ENCODE measurements at places on chromosomes 11 and 22.

- DNase-seq = no peak
Observed at GRCh38 chr22:24436553-24436952, 9.2 kb downstream of the ADORA2A start.

GRCh38 chr22:43377548-43377895 is 34.3 kb upstream of the MPPED1 start:
- DNase-seq = no peak

DNA sequence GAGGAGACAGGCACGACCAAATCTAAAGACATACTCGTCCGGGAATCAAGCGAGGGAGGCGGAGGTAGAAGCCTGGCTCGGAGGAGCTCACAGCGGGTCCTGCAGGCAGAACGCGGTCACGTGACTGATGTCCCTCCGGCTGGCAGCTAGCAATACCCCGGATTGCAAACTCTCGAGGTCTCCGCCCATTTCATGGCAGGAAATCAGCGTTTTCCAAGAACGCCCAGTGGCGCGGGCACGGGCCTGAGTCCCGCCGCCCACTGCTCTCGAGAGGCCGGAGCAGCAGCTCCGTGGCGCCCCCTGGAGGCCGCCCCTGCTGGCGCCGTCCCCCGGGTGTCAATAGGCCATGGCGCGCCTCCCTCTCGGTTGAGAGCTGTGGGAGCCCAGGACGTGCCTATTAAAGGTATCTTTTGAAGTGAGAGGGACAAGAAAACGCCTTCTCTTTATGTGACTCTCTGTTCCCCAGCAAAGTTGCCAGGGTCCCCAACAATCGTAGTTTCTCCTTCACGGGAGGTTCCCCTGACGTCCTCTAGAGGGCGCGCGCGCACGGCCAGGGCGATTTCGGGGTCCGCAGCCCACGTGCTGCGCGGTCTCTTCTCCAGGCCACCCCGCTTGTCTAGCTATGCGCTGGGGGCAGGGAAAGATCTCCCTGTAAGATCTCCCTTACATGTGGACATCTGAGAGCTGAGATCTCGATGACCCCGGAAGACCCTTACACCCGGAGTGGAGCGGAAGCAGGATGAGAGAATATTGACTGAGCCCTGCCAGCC is 37.3 kb upstream of the RBFOX2 start:
- peak; percentile 76 for DNase-seq

DNA sequence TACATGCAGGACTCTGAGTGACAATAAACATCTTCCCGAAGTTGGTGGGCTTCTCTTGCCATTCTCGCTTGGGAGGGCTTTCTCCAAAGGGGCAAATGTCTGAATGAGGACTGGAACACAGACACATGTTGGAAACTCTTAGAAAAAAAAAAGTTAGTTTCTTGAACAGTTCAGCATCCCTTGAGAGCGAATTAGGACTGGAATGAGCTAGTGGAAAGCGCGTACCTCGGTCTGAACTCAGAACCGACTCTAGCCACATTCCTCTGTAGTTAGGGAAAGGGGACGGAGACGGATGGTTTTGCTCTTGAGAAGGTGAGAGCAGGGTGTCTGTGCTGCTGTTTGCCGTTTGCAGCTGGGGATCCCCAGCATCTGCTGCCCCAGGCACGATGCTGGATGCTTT is 517.3 kb downstream of the TBC1D22A start:
- no peak for DNase-seq

GRCh38 chr11:93814966-93815633 is 31.0 kb downstream of the MED17 start:
- DNase-seq = no peak

- DNase-seq = no peak
Observed at GRCh38 chr11:102920118-102920684, 35.3 kb downstream of the MMP13 start.

- DNase-seq = no peak
Observed at GRCh38 chr11:25536289-25536688, 795.6 kb upstream of the ANO3 start.

DNA sequence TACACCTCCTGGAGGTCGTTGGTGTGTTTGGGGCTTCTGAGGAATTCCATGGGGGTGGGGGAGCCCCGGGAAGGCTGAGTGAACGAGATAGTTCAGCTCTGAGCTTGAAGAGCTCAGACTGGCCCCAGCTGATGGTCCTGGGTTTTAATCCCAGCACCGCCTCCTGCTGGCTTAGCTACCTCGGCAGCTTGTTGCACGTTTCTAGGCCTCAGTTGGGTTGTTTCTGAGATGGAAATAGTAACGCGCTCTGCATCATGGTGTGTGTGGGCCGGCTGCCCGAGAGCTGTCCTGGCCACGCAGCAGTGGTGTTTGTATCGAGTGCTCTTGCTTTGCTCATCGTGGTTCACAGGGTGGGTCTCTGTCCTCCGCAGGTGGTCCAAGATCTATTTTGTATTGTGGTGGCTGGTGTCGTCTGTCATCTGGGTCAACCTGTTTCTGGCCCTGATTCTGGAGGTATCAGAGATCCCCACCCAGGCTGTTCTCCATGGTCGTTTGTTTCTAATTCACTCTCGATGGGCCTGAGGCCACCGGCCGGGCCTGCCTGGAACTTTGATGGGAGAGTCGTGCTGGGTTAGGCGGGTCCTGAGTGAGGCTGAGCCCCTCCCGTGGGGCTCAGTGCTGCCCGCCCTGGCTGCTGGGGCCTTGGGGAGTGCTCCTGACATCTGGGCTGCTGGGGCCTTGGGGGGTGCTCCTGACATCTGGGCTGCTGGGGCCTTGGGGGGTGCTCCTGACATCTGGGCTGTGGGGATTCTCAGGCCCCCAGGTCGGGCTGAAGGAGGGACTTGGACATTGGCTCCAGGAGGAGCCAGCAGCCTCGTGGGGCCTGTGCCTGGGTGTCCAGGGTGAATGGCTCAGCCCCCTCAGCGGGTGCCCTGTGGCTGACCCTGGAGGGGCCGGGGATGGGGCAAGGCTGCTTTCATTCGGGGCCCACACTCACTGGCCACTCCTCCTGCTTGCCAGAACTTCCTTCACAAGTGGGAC is 37.7 kb downstream of the TPCN2 start:
- DNase-seq = no peak

DNA sequence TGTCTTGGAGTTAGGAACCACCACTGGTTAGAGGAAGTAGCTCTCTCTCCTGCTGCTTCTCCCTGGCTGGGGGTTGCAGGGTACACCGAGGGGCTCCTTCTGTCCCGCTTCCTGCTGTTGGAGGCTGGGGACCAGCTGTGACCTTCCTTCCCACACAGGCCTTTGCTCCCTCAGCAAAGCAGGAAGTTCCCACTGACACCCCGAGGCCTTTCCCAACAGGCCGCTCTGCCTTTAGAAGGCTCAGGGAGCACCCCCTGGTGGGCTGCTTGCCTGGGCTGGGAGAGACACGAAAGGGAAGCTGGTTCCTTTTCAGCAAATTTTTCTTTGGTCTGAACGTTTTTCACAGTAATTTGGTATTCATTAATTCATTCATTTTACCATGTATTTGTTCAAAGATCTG is 527.9 kb upstream of the B3GAT1 start:
- DNase-seq = no peak

- no peak for DNase-seq
Observed at GRCh38 chr11:12237381-12237784, 127.0 kb downstream of the MICAL2 start.

GRCh38 chr11:68541116-68541515 is 80.6 kb downstream of the PPP6R3 start:
- DNase-seq = no peak

- no peak for DNase-seq
Observed at GRCh38 chr11:118240999-118241763, 11.0 kb downstream of the MPZL3 start.

DNA sequence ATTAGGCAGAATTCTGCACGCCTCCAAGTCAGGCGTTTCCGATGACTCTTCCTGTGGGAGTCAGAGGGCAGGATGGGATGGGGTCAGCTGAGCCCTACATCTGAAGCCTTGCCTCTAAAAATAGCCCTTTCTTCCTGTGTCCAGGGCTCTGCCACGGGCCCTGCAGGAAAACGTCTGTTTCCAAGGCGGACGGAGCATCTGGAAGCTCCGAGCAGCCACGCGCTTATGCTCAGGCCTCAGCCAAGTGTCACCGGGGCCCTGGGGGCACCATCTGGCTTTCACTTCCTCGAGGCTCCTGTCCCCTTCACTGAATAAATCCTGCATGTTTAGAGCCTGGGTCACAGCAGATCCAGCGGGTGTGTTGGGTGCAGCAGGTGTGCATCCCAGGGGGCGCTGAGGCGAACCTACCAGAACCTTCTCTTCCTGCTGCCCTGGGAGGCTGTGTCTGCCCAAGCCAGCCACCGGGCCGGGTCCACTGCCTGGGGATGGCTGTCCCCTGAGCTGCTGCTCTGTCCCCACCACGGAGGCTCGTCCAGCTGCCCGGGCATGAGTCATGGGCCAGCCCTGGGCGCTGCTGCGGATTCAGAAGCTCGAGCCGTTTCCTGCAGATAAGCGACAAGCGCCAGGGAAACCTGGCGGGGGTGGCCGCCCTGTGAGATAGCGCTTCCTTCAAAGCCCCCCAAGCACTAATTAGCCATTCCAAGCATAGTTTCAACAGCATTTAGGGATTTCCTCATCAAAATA is 32.0 kb upstream of the LINC01488 start:
- DNase-seq = no peak

- DNase-seq = no peak
Observed at GRCh38 chr22:32880061-32880460, 78.6 kb downstream of the TIMP3 start.

DNA sequence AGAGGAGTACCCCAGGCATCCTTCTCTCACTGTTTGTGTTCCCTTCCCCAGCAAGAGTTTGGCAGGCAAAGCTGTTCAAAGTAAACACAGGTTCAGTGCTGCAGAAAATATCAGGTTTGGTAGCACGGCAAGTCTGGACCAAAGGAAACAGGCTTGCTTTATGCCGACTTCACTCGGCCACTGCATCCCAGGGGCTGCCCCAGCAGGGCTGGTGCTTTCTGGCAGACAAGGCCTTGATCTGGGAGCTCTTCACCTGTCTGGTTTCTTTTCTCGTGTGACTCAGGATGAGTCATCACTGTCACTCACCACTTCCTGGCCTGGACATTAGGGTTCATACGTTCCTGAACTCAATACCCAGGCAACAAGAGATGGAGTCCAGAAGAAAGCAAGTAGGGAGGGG is 52.6 kb upstream of the NAV2 start:
- no peak for DNase-seq

GRCh38 chr22:35601743-35602615 is 15.2 kb downstream of the MB start:
- no peak for DNase-seq

- DNase-seq = no peak
Observed at GRCh38 chr11:128624269-128625175, 37.2 kb upstream of the ETS1 start.

DNA sequence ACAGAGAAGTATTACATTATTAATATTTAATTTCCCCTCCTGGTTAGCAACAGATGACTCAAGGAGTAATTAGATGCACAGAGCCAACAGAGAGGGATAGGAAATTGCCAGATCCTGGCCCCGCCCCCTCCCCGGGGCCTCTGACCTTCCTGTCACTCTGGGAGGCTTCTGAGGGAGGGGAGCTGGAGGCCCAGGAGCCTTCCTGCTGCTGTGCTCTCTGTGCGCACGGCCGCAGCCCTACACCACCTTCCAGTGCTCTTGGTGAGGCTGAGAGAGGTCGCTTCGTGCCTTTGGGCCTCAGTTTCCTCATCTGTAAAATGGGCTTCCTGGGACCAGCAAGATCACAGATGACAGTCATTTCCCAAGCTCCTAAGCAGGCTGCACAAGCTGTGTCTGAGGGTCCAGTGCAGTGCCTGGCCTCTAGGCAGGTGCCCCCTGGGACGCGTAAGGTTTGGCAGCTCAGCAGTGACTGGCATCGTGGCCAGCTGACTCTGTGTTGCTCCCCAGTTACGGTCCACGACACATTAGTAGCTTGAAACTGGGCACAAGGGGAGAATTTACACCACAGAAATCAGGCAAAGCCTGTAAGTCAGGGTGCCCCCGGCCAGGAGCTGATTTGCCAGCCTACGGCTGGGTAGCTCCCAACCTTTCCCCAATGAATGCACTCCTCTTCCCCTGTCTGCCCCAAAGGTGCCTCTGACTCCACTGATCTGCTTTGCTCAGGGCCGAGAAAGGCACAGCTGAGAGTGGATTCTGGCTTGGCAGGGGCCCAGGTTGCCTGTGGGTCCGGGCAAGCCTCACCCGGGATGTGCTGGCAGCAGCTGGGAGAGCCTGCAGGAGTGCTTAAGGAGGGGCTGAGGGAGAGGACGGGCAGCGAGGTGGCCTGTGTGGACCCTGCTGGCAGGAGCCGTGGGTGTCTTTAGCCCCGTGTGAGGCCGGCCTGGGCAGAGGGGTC is 2.3 kb downstream of the ADORA2A start:
- DNase-seq = no peak

DNA sequence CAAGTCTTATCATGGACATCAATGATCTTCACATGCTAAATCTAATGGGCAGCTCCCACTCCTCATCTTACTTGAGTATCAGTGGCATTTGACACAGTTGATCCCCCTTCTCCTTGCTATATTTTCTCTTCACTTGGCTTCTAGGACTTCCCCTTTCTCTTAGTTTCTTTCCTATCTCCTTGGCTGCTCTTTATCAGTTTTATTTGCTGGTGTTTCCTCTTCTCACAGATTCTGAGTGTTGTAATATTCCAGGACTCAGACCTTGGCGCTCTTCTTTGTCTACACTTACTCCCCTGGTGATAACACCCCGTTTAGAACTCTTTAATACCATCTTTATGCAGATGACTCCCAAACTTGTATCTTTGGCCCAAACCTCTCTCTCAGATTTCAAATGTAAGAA is 33.9 kb upstream of the RASSF10 start:
- no peak for DNase-seq

DNA sequence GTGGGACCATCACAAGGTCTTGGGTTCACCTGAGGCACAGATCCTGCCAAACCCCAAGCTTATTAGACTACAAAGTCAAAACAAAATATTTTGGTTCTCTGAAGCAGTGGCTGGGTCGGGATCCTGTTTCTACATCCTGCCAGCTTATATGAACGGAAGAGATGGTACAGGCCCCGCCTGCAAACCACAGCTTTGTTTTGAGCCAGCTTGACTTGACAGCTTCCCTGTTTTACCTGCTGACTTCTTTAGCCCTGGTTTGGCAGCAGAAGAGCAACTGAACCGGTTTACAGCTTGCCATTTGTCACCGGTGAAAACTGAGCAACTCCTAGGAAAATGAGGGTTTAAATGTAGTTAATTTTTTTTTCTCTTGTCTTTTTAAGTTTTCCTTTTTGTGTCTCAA is 11.4 kb downstream of the PACS1 start:
- DNase-seq = peak; percentile 60

DNA sequence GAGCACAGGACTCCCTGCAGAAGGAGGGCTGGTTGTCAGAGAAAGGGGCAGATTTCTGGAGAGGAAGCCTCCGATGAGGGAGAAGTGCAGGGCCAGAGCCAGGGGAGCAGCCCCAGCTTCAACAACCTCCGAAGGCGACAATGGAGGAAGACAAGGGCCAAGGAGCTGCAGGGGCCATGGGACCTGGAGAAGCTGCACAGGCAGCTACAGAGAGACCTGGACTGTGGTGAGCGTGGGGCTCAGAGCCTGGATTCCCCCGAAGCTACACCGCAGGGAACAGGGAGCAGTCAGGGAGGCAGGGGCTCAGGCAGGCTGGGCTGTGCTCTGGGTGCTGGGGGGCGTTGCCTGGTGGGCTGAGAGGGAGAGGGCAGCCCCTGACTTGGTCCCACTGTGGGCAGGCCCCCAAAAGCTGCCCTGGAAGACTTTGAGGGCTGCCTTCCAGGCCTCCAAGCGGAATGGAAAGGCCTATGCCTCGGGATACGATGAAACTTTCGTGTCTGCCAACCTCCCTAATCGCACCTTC is 2.4 kb downstream of the TSGA10IP start:
- DNase-seq = no peak

- DNase-seq = no peak
Observed at GRCh38 chr11:9896902-9897301, 233.0 kb downstream of the SWAP70 start.

- no peak for DNase-seq
Observed at GRCh38 chr11:32586576-32587190, 3.1 kb downstream of the EIF3M start.
